ENCODE measurements at places on chromosomes 1 and 21. TPM values are rescaled to one million over a fixed set of nuclear protein-coding genes. Genes with fewer than 3 reads are reported as not detected.

DNA sequence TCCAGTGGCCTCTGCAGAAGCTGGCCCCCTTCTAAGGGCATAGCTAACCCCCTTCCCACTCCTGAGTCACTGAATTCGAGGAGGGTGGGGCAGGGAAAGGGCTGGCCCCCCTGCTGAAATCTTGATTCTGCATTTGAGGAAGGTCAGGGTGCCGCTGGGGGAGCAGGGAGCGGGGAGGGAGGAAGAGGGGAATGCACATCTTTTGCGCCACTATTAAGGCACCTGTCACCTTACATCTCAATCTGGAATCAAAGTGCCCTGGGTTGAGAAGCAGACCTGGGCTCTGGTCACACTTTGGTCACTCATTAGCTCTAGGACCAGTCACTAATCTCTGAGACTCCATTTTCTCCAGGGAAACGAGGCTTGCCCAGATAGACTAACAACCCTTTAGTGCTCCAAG lies 62.0 kb downstream of the TOR1AIP2 start:
- no peak for DNase-seq

GRCh38 chr1:52142220-52143183 lies 613 bp downstream of the ZFYVE9 start:
- peak; percentile 62 for DNase-seq

GRCh38 chr1:171210355-171210754 lies 25.3 kb downstream of the FMO2 start:
- DNase-seq: no peak

GRCh38 chr1:232980355-232980978 lies 30.1 kb downstream of the NTPCR start:
- DNase-seq: no peak

Gene CYP4A11
- not detected for total RNA-seq

DNA sequence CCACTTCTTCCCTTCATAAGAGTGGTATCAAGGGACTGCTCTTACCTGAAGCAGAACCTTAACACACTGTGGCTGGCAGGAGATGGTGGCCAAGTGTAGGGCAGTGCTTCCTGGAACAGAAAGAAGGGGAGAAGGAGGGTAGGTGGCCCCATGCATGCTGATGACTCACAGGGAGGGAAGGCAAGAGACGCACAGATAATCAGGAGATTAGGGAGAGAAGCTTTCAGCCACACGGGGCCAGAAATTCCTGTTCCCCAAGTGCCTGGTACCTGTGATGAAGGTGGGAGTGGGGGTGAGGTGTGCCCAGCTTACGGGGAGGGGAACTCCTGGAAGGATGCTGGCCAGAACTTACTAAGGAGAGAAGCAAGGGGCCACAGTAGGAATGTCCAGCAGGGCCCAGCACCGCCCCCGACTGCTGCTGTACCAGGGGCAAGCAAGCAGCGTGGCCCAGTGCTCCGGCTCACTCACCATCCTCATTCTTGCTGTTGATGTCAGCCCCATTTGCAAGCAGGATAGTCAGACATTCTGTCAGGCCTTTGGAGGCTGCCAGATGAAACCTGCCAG lies 7.7 kb downstream of the ANKRD35 start:
- peak; percentile 63 for DNase-seq

Gene DPYD
- 1.5 TPM for total RNA-seq

Gene RRP1B
- total RNA-seq: 20.0 TPM

Gene ANGPTL3
- not detected for total RNA-seq

Gene TNFRSF4
- total RNA-seq: not detected

Gene SMG7
- 18.3 TPM for total RNA-seq

GRCh38 chr1:211875541-211875940 lies 45.0 kb upstream of the LPGAT1 start:
- no peak for DNase-seq

Gene TRAF3IP3
- total RNA-seq: not detected

DNA sequence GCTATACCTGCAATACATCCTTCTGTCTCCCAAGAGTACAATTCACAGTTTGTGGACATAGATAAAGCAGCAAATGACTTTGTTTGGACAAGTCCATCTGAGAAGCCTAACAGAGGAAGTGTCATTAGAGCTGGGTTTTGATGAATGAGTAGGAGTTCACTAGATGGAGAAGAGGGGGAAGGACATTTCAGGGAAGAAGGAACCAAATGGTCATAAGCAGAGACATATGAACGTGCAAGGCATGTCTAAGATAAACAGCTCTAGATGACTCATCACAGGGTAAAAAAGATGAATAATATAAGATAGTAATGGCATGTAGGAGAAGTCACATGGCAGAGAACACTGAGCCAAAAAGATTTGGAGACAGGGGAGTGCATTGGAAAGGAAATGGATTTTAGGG lies 54.5 kb downstream of the HMGB4 start:
- no peak for DNase-seq

DNA sequence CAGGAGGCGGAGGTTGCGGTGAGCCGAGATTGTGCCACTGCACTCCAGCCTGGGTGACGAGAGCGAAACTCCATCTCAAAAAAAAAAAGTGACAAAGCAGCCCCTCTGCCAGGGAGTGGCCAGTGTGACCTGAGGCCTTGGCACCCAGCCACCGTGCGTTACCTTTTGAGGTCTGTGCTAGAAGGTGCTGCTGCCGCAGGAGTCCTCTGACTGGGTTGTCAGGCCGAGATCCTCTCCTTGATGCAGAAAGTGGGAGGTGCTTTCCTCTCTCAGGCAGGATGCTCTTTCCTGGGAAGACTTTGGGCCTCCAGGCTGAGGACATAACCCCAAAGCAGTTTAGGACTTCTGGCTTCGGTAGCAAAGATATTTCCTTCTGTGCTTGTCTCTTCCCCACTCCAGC lies 280.5 kb upstream of the VAMP3 start:
- DNase-seq: peak; percentile 70

Data from HT-29 (cell line).